ENCODE measurements at places on chromosomes 3 and 15. TPM values are rescaled to one million over a fixed set of nuclear protein-coding genes. Genes with fewer than 3 reads are reported as not detected.

DNA sequence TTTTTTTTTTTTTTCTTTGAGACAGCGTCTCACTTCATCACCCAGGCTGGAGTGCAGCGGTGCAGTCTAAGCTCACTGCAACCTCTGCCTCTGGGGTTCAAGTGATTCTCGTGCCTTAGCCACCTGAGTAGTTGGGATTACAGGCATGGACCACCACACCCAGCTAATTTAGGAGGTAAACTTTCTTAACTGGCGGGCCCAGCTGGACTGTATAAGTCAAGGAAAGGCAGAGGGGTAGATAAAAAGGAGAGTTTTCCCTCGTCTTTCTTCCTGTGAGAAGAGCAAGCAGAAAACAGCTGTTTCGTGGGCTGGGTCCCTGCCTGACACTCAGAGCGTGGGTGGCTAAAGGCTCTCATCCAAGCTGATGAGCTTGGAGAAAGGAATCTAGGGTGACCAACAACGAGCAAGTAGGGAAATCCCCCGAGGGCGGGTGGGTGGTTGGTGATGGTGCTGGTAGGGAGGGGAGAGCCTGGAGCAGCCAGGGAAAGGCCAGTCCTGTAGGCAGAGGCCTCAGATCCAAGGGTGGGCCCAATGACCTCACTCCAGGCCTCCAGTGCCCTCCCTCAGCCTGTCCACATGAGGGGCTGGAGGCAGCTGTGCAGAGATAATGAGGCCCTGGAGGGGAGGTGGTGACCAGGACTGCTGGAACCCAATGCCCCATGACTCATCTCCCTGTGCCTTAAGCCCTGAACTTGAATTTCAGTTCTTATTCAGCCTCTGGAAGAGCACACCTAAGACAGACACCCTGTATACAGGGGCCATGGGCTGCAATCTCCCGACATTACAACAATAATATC lies 43.1 kb upstream of the LIMD1 start:
- H3K36me3 ChIP-seq, result peaks cover 13% of the 10 kb centered on the region

DNA sequence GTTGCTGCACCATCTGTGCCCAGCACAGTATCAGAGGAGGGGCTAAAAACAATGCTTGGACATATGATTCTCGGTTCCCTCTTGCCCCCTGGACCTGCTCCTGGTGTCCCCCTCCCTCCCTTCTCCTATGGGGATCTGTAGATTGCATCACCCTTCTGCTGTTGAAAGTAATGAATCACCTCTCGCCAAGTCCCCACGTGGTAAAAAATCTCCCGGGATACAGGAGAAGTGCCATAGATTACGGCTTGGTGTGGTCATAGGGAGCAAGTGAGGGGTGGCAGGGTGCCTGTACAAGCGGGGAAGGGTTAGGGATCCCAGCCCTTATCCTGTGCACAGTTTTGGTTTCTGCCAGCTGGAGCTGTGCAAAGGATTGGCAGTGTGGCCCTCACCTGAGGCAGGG lies 37.7 kb downstream of the AMOTL2 start:
- H3K27ac ChIP-seq, result no peak overlapping the region
- no peak for DNase-seq
- H3K4me1 ChIP-seq, result peaks cover 19% of the 10 kb centered on the region
- no peak overlapping the region for H3K4me3 ChIP-seq
- H3K36me3 ChIP-seq, result no peaks in the 10 kb centered on the region

- DNase-seq, result no peak
- no peaks in the 10 kb centered on the region for H3K27me3 ChIP-seq
- H3K36me3 ChIP-seq, result peaks cover 26% of the 10 kb centered on the region
- peaks cover 26% of the 10 kb centered on the region for H3K4me1 ChIP-seq
- H3K4me3 ChIP-seq, result no peak overlapping the region
Measured at GRCh38 chr3:52703341-52703740, 2.2 kb downstream of the GLT8D1 start.

The WNT5A gene
- 4.6 TPM for total RNA-seq

The STRIT1 gene
- not detected for total RNA-seq

DNA sequence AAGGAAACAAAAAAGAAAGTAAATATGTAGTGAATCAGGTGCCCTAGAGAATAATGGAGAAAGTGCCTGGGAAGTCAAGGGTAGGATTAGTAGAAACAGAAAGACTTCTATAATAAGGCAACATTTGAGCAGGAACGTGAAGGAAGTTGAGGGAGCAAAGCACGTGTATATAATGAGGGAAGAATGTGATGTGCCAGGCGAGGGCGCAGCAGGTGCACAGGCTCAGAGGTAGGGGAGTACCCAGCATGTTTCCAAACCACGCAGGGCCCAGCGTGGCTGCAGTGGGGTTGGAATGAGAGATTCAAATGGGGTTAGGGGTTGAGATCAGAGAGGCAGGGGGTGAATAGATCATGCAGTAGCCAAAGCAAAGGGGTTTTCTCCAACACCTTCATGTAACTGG lies 91.9 kb upstream of the VGLL4 start:
- H3K27me3 ChIP-seq, result no peaks in the 10 kb centered on the region
- no peak overlapping the region for H3K4me3 ChIP-seq
- no peaks in the 10 kb centered on the region for H3K36me3 ChIP-seq
- no peak for DNase-seq
- H3K4me1 ChIP-seq, result no peaks in the 10 kb centered on the region

The ANKUB1 gene
- total RNA-seq, result not detected
